ENCODE measurements at places on chromosomes 4 and X.

DNA sequence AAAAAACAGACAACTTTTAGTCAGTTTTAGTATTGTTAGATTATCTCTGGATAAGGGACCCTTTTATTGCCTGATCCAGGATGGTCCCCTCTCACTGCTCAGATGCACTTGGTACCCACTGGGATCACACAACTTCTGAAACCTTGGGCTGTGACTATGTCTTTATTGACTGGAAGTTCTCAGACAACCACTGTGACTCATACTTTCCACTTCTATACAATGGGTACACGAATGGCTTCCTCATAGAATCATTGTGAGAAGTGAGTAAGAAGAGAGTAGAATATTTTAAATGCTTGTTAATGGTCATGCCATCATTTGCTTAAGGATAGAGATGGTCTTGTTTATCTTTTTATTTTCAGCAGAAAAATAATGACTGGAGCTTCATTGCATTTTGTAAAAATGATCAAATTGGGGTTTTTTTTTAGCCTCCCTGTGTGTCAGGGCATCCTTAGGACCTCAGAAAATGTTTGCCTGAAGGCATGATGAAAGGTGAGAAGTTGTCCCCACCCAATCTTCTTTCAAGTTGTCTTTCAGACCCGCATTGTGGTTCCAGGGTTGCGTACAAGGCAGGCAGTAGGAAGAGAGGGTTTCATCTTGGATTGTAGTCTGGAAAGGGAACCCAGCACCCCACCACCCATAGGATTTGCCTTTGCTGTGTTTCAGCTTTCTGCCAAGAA is 115.1 kb downstream of the CPEB2 start:
- DNase-seq = no peak

DNA sequence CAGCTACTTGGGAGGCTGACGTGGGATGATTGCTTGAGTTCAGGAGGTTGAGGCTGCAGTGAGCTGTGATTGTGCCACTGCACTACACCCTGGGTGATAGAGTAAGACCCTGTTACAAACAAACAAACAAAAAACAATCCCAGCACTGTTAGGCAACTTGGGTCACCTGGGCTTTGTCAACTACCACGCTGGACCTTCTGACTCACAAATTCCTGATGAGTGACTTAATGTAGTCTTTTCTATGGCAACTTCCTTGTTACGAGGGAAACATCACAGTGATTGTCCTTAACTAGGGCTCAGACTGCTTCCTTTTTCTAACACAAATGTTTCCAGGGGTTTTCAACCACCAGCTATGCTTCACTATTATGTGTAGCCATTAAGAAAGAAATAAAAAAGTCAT is 128.8 kb upstream of the GPC4 start:
- DNase-seq = no peak

- DNase-seq = no peak
Observed at GRCh38 chrX:30748342-30748960, 95.2 kb downstream of the GK start.

GRCh38 chrX:151962034-151962433 is 12.4 kb downstream of the GABRE start:
- DNase-seq = no peak

- DNase-seq = no peak
Observed at GRCh38 chr4:52959541-52959940, 97.4 kb downstream of the RASL11B start.

DNA sequence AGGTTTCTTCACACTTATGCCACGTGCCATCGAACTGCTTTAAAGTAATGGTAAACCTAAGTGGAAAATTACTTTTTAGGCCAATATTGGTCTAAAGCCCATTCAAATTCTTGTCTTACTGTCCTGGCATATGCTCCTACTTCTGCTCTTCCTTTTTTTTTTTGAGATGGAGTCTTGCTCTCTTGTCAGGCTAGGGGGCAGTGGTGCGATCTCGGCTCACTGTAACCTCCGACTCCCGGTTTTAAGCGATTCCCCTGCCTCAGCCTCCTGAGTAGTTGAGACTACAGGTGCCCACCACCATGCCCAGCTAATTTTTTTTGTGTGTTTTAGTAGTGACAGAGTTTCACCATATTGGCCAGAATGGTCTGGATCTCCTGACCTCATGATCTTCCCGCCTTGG is 129.0 kb upstream of the TECRL start:
- DNase-seq = no peak

All from stimulated activated CD4-positive, alpha-beta T cell treated with anti-CD3 and anti-CD28 coated beads, Interleukin-2, amount 100 ng/mL, for 24 hours (primary cell).